ENCODE measurements at places on chromosomes 1 and 21.

- DNase-seq: no peak
Measured at GRCh38 chr1:14728516-14728915, 130.0 kb downstream of the KAZN start.

DNA sequence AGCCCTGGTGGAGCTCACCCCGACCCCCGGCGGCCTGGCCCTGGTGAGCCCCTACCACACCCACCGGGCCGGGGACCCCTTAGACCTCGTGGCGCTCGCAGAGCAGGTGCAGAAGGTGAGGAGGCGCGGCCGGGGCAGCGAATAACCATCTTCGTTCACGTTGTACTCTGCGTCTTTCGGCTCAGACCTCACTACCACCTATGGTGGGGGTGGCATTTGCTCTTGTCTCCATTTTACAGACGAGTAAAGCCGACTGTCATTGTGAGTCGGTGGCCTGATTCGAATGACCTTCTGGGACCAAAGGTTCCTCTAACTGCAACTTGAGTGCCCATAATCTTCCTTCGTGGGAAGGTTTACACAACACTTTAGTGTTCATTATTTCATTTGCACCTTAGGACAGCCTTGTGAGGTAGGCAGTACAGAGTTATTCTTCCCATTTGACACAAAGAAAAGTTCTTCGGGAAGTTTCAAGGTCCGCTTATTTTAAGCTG is 506 bp downstream of the C1orf50 start:
- no peak for DNase-seq

GRCh38 chr1:94418664-94419655 is 771 bp downstream of the ABCD3 start:
- DNase-seq: peak; percentile 60

- DNase-seq: no peak
Measured at GRCh38 chr1:43019226-43019625, 60.6 kb upstream of the SLC2A1 start.

GRCh38 chr1:56520016-56520601 is 59.3 kb downstream of the PLPP3 start:
- no peak for DNase-seq

GRCh38 chr1:80535466-80535865 is 1265.3 kb upstream of the ADGRL2 start:
- DNase-seq: no peak

GRCh38 chr1:226964068-226964425 is 24.0 kb downstream of the COQ8A start:
- no peak for DNase-seq

GRCh38 chr1:176604461-176604860 is 141.5 kb downstream of the PAPPA2 start:
- DNase-seq: no peak

DNA sequence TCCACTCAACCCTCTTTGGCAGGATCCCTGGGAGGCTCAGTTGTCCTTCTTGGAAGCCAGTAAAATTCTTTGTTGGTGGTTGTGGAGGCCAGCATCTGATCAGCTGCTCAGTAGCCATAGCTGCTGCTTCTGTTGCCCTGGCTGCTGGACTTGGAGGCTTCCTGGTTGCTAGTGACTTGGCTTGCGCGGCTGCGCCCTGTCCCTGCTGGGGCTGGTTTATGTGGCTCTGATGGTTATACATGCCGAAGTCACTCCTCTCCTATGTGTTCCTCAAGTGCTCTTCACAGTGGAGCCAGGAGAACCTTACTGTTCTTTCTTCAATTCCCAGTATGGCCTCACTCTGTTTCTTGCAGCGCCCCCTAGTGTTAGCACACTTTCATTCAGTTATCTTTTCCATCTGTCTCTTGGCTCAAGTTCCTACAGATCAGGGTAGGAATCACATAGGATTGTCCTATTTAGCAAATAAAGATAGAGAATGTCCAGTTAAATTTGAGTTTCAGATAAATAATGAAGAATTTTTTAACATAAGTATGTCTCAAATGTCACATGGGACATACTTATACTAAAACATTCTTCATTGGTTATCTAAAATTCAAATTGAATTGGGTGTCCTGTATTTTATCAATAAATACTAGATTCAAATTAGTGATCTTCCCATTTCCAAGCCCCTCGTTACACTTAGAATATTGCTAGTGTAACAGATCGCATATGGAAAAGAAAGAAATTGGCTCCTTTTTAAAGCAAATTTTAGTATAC is 176.5 kb downstream of the TGFB2 start:
- peak; percentile 38 for DNase-seq

GRCh38 chr21:44477712-44478111 is 22.4 kb downstream of the LRRC3 start:
- no peak for DNase-seq

All from H7 (cell line).